ENCODE measurements at places on chromosomes 6 and 20.

GRCh38 chr20:41047279-41047974 lies 18.8 kb downstream of the TOP1 start:
- DNase-seq: no peak

DNA sequence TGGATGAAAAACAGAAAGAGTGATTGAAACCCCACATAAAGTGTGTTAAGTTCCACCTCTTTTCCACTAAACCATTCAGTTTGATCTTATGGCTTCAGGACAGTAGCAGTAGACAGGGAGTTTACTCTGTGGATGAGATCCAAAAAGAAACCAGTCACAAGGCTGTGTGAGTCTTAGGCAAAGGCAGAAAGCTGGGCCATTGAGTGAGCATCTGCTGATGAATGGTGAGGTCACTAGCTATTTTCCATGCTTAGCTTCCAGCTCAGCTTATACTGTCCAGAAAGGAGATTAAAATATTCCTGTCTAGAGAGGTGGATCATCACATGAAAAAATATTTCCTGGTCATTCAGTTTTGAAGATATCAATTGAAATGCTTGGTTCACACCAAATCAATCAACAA lies 1643.9 kb downstream of the HACE1 start:
- DNase-seq: no peak

GRCh38 chr6:147530132-147531060 lies 21.9 kb downstream of the SAMD5 start:
- DNase-seq: no peak

DNA sequence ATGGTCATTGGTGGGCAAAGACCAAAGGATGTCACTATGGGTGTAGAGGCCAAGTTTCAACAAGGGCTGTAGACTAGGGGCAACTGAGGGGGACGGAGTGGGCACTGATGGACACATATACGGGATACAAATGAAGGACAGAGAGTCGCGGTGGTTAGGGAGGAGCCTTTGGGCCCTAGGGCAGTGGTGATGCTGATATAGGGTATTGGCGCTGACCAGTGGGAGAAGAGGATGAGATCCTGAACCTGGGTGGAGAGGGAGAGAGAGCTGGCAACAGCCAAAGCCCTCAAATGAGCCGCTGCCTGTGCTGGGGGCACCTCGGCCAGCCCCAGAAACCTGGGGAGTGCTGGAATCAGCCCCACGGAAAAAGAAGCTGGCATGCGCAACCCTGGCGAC lies 1.6 kb downstream of the CDH22 start:
- DNase-seq: no peak

- no peak for DNase-seq
These were observed 9.3 kb downstream of the SYNGAP1 start for GRCh38 chr6:33428966-33429749.

- no peak for DNase-seq
These were observed 244.5 kb downstream of the CD83 start for GRCh38 chr6:14361956-14362587.

- DNase-seq: no peak
These were observed 27.9 kb downstream of the GFRA4 start for GRCh38 chr20:3635346-3635745.

GRCh38 chr6:87101067-87101466 lies 6.2 kb upstream of the CGA start:
- DNase-seq: no peak

- no peak for DNase-seq
These were observed 62.2 kb upstream of the PLEKHG1 start for GRCh38 chr6:150537491-150537890.

DNA sequence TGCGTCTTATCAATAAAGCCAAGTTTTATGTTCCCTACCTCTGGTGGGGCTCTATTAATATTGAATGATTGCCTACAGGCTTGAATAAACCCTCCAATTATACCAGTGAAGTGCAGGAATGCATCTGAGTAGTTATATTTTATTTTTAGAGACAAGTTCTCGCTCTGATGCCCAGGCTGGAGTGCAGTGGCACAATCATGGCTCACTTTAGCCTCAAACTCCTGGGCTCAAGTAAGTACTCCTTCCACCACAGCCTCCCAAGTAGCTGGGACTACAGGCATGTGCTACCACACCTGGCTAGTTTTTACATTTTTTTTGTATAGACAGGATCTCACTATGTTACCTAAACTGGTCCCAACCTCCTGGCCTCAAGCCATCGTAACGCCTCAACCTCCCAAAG lies 26.1 kb upstream of the UBE2J1 start:
- no peak for DNase-seq

DNA sequence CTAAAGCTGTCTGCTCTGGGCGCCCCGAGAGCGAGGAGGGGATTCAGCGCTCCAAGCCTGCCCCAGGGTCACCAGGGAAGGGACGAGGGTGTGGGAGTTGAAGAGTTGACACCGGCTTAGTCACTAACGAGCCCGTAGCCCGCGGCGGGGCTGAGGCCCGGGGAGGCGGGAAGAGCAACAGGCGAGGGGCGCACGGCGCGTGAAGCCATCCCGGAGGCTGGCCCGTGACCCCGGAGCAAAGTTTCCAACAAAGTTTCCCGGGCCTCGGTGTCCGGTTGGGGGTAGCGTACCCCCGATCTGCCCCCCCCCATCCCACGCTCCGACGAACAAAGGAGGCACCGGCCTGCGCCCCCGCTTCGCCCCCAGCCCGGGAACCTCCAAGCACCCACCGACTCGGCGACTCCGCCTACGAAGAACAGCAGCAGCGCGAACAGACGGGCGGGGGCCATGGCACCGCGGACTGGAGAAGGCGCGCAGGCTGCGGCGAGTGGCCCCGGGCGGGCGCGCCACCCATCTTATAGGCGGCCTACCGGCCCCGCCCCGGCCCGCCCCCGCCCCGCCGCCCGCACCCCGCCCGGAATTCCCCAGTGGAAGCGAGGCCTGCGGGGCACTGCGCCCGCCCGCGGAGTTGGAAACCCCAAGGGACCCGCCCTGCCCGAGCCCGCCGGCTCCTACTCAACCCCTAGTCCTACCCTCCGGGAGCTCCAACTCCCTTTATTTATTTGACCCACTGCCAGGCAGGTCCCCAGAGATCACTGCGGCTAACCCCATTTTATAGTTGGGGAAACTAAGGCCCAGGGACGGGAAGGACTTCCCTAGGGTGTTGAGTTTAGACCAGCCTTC lies at the start of gene SDC4:
TSS of gene SDC4 (minus strand) at position 489 of the 843 bp plus-strand sequence. CDS start at position 449, 40 bp downstream.
- no peak for DNase-seq

DNA sequence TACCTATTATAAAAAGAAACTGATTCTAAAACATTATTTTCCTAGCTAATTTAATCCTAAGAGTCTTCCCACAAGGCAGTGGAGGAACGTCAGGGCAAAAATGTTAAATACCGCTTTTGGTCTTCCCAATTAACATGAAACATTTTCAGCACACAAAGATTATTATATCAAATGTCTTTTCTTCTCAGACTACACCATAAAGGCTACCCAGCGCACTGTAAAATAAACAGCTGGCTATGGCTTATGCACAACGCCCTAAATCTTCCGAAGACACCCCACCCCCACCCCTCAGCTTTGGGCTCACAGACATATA lies 1.0 kb downstream of the NUDT3 start:
- DNase-seq: no peak

DNA sequence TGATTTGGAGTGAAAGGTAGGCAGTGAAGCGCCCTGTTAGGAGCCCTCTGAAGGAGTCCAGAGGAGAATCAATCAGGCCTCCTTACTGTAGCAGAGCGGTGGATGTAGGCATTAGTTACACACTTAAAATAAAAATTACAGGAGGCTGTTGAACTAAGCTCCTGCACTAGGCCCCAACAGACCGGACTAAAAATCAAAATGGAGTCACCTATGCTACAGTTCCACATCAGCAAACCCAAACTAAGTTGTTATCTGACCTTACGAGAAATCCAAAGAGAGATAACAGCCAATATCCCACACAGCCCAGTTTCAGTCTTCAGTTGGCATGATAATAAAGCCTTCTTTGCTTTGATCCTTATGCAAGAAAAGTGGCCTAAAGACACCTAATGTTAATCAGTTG lies 26.8 kb downstream of the SGK1 start:
- DNase-seq: no peak

- DNase-seq: no peak
These were observed 71.9 kb downstream of the NCOA3 start for GRCh38 chr20:47573559-47573958.

GRCh38 chr6:77245026-77245425 lies 218.3 kb downstream of the HTR1B start:
- DNase-seq: no peak

- no peak for DNase-seq
These were observed 336.8 kb downstream of the RFPL4B start for GRCh38 chr6:112683926-112684325.

DNA sequence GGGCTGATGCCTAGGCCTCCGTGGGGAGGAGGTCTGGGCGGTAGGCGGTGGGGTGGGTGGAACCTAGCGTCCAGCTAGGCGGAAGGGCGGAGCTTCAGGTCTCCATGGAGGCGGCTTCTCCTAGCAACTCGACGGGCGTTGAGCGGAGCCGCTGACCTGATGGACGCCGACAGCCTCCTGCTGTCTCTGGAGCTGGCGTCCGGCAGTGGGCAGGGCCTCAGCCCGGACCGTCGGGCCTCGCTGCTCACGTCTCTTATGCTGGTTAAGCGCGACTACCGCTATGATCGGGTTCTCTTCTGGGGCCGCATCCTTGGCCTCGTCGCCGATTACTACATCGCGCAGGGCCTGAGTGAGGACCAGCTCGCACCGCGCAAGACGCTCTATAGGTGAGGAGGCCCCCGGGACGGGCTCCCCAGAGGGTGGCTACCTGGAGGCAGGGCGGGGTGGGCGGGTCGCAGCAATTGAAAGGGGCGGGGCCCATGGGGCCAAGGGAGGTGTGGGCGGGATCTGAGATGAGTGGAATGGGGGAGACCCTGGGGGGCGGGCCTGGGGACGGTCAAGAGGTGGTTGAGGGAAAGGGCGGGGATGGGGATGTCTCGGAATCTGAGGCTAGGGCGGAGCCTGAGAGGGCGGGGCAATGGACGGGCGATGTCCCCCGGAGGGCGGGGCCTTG lies at the start of gene RSPH9:
TSS of gene RSPH9 (plus strand) at position 97 of the 673 bp plus-strand sequence. CDS start at position 160, 63 bp downstream.
- DNase-seq: no peak

DNA sequence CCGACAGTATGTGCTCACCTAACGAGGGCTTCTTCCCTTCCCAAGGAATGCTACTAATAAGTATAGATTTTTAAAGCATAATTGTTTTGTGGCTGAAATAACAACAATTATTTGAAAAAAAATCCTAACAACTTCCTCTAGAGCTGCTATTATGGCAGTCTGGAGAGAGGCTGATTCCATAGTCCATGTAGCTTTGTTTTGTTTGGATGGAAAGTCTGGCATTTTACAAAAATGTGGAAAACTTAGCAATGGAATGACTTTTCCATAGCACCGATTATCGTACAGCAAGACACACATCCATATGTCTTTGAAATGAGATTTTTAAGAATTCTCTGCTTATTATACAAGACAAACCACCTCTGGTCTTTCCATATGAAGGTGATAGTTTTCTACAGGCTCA lies 252.4 kb upstream of the TAB2 start:
- no peak for DNase-seq

DNA sequence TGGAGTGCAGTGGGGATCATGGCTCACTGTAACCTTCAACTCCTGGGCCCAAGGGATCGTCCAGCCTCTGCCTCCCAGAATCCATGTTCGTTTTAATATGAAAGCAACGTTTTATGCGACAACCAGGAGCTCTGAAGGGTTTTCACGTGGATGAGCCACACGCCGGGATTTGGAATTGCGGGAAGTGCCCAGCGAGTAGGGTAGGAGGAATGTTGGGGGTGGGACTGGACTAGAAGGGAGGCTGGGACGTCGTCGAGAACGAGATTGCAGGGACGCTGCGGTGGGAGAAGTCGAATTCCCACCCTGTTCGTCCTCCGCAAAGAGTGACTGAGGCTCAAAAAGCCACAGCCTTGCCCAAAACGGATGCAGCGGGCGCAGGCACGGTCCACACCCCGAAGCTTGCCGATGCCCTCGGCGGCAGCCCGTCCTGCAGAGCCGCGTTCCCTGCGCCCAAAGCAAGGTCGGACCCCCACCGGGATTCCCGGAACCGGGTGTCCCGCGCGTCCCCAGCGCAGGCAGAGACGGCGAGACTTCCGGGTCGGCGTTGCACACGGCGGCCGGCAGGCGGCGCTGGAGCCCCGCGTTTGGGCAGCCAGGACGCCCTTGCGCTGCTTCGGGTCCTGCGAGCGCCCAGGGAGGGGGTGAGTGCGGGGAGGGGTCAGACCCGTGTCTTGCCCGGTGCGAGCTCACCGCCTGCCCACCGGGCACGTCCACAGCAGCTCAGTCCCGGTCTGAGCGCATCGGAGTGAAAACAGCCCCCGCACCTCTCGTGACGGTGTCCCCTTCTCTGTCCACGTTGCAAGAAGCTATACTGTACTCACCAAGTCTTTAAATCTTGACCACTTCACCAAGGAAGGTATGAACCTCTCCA lies 87.8 kb downstream of the DHX35 start:
- DNase-seq: peak; percentile 38

DNA sequence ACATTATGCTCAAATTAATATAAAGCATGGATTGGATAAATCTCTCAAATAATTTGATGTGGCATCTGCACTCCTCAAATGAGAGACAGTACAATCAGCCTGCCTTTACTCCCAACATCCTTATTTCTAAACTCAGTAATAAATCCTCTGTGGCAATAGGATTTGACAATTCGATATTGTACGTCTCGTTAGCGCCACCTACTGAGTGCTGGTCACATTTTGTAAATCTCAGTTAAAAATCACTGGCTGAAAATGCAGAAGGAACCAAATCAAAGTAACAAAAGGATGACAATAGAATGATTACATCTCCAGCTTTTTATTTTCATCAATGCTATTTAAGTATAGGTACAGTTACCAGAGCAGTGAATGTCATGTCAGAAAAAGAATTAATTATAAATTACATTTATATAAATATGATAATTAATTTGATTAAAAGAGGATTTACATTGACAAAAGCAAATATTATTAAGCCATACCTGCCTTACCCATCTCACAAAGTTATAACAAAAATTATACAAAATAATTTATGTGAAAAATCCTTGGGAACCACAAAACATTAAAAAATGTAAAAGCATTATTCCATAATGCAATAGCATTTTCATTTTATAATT lies 20.2 kb upstream of the GJE1 start:
- peak; percentile 61 for DNase-seq

DNA sequence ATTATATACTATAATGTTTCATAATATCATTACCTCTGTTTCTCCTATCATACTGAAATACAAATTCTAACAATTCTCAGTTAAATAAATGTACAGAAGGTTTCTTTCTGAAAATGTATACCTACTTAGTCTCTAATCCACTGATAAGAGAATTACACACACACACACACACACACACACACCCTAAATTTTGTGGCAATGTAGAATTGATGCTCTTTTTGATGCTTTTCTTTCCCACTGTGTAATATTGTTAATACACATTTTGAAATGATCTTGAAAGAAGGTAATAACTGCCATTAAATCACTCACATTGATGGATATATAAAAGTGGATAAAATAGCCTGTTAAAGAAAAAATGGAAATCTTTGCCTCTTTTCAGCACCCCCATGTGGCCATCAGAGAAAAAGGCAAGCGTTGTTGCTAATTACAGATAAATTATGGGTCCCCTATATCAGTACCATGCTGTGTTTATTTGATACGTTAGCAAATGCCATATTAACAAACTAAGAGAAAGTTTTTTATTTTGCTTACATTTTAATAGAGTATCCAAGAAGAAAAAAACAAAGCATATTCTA lies 76.6 kb upstream of the VGLL2 start:
- DNase-seq: no peak

All from HFF-Myc (cell line).